Activated CD4-positive, alpha-beta memory T cell treated with anti-CD3 and anti-CD28 coated beads for 36 hours (primary cell): ENCODE measurements at places on chromosomes 2 and 18.

DNA sequence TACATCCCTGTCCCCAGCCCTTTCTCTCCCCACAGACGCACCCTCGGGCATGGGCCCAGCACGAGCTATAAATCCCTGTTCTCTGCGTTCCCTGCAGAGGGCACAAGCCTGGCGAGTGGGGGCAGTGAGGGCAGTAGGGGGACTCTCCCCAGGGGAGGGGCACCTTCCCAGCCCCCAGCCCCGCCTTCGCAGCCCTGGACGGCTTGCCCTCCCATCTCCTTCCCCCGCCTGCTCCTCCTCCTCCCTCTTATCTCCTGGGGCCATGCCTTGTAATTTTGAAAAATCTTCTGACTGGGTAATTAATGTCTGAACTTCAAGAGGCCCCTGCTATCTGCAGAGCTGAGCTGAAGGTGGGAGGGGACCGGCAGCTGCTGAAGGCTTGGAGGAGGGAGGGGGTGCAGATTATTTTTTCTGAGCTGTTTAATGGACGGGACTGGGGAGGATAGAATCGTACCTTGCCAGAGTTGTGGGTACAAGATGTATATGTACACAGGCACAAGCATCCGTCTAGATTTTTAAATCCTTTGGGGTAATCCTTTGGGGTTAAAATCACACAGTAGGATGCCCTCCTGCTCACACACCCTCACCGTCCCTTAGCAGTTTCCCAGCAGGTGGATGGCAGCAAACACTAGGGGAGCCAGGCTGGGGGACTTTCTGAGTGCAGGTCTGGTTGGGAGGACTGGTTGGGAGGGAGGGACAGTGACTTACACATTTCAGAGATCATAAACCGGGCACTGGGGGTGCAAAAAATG, 121.9 kb downstream of the SMAD7 start:
- DNase-seq = no peak

- no peak for DNase-seq
These were observed 32.2 kb upstream of the GLI2 start for GRCh38 chr2:120703330-120703994.

DNA sequence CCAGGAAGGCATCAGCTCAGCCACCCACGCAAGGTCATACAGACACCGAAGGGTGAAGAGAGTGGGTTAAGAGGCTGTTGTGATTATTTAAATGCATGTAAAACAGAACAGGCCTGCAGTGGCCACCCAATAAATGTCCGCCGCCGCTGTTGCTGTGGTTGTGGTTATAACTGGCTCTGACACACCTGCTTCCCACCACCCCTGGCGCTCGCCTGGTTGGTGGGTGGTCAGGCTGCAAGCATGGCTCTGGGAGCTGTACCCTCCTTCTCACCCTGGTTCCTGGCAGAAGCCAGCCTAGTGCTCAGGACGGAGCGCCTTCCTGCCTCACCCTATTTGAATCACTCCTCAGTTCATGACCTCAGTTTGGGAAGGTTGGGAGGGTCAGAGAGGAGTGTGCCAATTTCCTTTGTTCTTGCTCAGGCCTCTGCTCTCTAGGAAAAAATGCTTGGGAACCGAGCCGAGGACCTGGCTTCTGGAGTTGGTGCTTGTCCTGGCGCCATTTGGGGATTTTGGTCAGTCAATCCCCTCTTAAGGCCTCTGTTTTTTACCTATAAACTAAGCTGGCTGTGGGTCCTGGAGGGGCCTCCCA, 5.3 kb upstream of the CRYBA2 start:
- DNase-seq = no peak

DNA sequence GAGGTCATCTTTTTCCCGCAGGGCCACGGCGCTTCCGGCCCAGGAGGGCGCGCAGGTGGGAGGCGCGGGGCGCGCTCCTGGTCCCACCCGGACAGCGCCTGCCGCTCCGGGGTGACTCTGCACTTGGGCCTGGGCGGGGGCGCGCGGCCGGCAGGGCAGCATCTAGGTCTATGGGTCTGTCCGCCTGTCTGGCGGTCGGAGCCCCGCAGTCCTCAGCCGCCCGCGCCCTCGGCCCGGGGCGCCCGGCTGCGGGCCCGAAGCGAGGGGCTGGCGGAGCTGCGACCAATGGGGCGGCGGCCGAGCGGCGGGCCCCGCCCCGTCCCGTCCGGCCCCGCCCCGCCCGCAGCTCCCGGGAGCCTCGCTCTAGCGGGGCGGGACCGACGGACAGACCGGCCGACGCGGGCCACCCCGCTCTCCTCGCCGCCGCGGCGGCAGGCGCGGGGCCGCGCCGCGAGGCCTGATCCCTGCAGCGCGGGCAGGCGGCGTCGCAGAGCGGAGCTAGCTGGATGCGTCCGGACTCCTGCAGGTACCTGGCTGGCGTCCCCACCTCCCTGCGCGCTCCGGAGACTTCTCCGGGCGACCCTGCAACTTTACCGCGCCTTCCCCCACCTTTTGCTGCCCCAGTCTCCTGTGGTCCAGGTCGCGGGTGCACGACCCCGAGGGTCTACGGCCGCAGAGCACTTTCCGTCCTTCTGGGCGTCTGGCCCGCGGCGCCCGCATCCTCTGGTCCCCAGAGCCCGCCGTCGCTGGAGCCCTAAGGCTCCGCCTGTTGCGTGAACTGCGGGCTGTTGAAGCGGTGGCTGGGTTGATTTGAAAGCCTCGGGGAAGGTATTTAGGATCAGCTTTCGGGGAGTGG, at the start of gene KCNS3:
KCNS3 (plus strand) TSS at position 387 of the 856 bp plus-strand sequence. CDS start 52,342 bp downstream, outside the sequence.
- no peak for DNase-seq
